ENCODE measurements at places on chromosomes 2 and 18.

GRCh38 chr2:112881217-112881985, 29.6 kb upstream of the IL37 start:
- no peak for DNase-seq

DNA sequence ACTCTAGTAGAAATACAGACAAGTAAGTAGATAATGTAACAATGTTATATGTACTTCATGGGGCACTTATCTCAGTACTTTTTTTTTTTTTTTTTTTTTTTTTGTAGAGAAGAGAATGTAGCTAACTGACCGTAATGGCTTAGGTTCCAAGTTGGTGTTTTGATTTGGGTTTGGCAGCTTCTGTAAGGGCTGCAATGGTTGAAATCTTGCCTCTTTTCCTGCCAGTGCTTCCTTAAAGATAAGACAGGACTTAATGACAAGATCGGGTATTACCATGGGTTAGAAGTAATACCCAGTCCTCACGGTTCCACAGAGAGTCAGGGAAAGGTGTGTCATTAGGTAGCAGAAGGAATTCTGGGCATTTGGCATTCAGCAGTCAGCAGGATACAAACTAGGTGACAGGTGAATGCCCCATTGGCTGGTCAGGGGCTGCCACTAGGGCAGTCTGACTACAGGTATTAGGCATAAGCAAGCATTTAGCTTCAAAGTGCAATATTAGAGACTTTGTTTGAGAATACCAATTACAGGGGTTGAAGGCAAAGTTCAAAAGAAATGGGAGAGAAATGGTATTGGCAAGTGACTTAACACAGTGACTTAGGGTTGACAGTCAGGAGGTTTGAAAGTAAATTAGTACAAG, 189.4 kb upstream of the RND3 start:
- no peak for DNase-seq

GRCh38 chr2:27123302-27124150, at the start of gene ABHD1:
ABHD1 (plus strand) TSS chr2:27123815; CDS start chr2:27123949, 134 bp downstream.
- peak; percentile 50 for DNase-seq

- DNase-seq = no peak
Measured at GRCh38 chr2:157895531-157895930, 19.4 kb upstream of the ACVR1 start.

DNA sequence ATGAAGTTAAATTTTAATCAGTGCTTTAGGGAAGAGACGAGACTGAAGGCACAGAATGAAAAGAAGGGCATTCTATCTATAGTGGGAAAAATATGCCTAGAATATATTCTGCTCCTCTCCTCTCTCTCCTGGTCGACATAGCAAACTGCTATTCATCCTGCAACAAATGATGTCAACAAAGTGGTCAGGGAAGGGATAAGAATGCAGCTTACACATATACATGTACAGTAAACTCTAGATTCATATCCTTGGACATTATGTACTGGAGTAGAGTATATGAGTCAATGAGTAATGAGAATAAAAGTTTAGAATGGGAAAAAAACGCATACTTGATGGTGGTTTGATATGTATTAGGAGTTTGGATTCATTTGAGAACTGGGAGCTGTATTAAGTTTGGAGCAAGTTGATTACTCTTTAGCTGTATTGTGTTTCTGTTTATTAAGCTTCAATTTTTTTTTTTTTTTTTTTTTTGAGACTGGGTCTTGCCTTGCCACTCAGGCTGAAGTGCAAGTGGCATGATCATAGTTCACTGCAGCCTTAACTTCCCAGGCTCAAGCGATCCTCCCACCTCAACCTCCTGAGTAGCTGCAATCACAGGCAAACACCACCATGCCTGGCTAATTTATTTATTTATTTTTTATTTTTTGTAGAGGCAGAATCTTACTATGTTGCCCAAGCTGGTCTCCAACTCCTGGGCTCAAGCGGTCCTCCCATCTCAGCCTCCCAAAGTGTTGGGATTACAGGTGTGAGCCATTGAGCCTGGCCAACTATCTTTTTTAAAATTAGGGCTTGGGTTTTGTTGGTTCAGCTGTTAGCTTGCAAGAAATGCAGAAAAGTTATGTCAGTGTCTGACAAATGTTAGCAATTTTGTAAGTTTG, 53.8 kb downstream of the STAT1 start:
- no peak for DNase-seq

GRCh38 chr2:53715568-53715967, 52.0 kb upstream of the CHAC2 start:
- no peak for DNase-seq

DNA sequence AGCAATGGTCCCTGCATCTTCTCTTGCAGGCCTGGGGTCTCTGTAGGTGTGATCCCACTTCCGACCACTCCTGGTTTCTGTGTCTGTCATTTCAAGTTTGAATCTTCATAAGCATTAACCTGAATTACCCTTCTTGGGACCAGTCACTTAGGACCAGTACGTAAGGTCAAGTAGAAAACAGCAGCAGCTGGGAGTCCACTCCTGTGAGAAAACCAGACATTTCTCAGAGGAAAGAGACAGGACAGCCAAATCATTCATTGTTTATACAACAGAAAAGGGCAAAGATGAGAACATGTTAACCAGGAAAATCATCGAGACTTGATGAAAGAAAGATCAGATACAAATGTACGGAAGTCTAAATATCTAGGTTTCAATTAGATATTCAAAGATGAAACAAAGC, 163.0 kb downstream of the MREG start:
- DNase-seq = no peak

GRCh38 chr2:145764631-145765030, 1244.7 kb upstream of the ZEB2 start:
- DNase-seq = no peak

Data from activated T-cell treated with anti-CD3 and anti-CD28 coated beads for 1 hour (primary cell).